ENCODE measurements at places on chromosomes 3 and 15. TPM values are rescaled to one million over a fixed set of nuclear protein-coding genes. Genes with fewer than 3 reads are reported as not detected.

RAD51 gene
- 0.42 TPM for total RNA-seq

FBLN2 gene
- total RNA-seq = 117 TPM

EPHB3 gene
- total RNA-seq = 2.8 TPM

GLT8D1 gene
- total RNA-seq = 48.4 TPM

ZNF80 gene
- 0.15 TPM for total RNA-seq

BUB1B gene
- total RNA-seq = 0.84 TPM

RPP25 gene
- total RNA-seq = 3.6 TPM

CCR1 gene
- total RNA-seq = 13.9 TPM

SEMA6D gene
- 22.7 TPM for total RNA-seq

OR5K2 gene
- not detected for total RNA-seq

PAQR5 gene
- 0.71 TPM for total RNA-seq

DNAH12 gene
- 0.18 TPM for total RNA-seq

ADAMTS7 gene
- 14.7 TPM for total RNA-seq

ROPN1 gene
- not detected for total RNA-seq

FAM43A gene
- 8.4 TPM for total RNA-seq

EEFSEC gene
- 13.5 TPM for total RNA-seq

SLC28A1 gene
- total RNA-seq = 2.0 TPM

TNIK gene
- 14.6 TPM for total RNA-seq

CHRNA3 gene
- total RNA-seq = not detected

CCDC13 gene
- total RNA-seq = 1.3 TPM

PLCH1 gene
- total RNA-seq = not detected

PLA2G4D gene
- not detected for total RNA-seq

ACSBG1 gene
- not detected for total RNA-seq

ZPLD1 gene
- 0.84 TPM for total RNA-seq

CAMK2N2 gene
- 0.26 TPM for total RNA-seq

ATG3 gene
- 47.7 TPM for total RNA-seq

Data from aorta (tissue), 5 donors.